ENCODE measurements at places on chromosomes 11 and 22.

GRCh38 chr11:131544591-131544990 lies 174.2 kb downstream of the NTM start:
- DNase-seq: no peak

DNA sequence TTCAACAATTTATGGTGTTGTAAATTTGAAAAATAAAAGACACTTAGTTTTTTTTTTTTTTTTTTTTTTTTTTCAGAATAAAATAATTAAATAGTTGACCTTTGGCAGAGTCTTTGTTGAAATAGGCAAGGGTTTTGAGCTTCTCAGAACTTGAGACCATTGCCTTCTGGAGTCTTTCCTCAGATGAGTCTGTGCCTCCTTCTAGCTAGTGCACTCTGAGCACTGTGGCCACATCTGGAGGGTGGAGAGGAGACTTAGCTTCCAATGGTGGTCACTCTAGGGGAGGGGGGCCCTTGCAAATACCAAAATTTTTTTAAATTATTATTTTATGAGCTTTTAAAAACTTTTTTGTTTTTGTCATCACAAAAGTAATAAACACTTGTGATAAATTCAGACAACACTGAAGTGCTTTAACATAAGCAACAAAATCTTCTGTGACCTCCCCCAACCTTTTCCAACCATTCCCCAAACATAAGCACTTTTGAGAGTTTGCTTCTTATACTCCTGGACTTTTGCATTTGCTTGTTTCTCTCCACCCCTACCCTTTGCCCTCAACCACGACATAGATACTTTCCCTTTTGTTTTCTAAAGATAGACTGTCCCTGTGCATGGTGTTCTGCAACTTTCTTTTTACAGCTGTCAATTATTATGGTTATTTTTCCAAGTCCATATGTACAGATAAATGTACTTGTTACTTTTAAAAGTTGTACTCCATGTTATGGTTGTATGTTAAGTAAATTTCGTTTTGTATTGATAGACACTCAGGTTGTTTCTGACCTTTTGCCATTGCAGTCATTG lies 41.1 kb downstream of the BMAL1 start:
- DNase-seq: no peak

DNA sequence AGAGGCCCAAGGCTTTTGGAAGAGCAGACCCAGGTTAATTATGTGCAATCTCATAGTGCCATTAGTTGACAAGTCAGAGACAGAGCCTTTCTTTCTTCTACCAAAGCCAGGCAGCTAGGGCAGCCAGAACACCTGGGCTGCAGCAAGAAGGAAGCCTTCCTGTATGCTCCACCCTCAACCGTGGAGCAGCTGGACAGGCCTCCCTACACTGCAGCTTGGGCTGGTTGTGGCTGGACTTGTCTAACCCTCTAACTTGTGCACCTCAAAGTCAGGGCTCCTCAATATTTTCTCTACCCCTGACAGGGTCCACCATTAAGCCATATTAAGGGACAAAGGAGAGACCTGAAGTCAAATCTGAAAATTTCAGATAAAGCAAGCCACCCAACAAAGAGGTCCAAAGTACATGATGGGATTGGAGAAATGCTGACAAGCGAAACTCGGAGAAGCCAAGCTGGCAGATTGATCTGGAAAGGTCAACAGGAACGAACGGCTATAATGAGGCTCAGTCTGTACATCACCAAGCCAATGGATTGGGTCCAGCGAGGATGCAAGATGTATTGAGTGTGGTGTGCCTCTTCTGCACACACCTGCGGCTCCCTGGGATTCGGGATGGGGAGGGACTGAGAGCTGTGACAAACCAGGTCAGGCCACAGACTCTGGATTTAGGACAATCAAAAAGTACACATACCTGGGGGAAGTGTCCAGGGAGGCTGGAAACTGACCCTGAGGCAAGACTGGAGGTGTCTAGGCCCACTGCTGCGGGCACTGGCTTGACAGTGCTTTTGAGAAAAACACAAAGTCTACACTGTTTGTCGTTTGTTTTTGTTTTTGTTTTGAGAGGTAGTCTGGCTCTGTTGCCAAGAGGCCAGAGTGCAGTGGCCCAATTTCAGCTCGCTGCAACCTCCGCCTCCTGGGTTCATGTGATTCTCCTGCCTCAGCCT lies 11.7 kb upstream of the SLC43A3 start:
- DNase-seq: no peak

GRCh38 chr11:45665206-45665932 lies at the start of gene CHST1:
CHST1 (minus strand) TSS chr11:45665622; CDS start chr11:45650923, 14,699 bp downstream.
- DNase-seq: peak; percentile 56

- peak; percentile 70 for DNase-seq
Observed at GRCh38 chr11:44950625-44951476, at the start of gene TP53I11. TP53I11 (minus strand) TSS chr11:44950883; CDS start chr11:44938335, 12,548 bp downstream.

GRCh38 chr22:36772451-36772850 lies 3.5 kb downstream of the IFT27 start:
- DNase-seq: no peak

GRCh38 chr11:108620958-108621772 lies 27.6 kb upstream of the EXPH5 start:
- no peak for DNase-seq

DNA sequence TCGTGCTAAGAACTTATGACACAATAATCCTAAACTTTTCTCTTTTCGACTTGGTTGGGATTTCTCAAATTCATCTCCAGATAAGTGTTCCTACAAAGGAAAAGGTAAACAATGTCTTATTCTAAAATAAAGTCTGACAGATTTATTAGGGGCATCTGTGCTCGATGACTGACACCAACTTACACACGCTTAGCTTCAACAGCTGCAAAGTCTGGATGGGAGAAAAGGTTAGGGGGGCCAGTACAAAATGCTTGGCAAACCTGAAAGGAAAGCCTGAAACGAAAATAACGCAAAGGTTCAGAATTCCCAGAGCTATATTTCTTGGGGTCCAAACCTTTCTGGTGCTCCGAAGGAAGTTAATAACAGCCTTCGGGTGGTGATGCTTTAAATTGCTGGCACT lies 3.4 kb downstream of the E2F8 start:
- DNase-seq: no peak
